ENCODE measurements at places on chromosomes 16 and 17.

GRCh38 chr17:33142705-33143299 lies 150.3 kb downstream of the ASIC2 start:
- DNase-seq, result peak; percentile 37

GRCh38 chr17:82670661-82671450 lies 22.6 kb upstream of the WDR45B start:
- DNase-seq, result no peak

- DNase-seq, result peak; percentile 71
These were observed 138.2 kb downstream of the CYLD start for GRCh38 chr16:50879873-50880695.

GRCh38 chr17:30396612-30397011 lies 17.9 kb downstream of the CPD start:
- DNase-seq, result no peak

- DNase-seq, result no peak
These were observed 572 bp downstream of the KSR1 start for GRCh38 chr17:27456681-27457359.

DNA sequence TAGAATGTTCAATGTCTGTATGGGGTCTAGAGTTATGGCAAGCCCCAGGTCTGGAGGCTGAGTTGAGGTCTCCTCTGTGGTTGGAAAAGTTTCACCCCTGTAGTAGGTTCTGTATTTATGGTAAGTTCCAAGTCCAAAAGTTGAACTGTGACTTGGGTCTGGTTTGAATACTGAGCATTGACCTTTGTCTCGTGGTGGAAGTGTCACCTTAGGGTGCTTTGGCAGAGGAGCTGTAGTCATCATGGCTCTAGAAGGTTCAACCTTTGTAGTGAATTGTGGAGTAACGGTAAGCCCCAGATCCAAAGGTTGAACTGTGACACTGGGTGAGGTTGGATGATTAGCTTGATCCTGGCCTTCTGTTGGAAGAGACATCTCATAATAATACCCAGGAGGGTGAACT lies 17.6 kb downstream of the RDM1 start:
- DNase-seq, result no peak

DNA sequence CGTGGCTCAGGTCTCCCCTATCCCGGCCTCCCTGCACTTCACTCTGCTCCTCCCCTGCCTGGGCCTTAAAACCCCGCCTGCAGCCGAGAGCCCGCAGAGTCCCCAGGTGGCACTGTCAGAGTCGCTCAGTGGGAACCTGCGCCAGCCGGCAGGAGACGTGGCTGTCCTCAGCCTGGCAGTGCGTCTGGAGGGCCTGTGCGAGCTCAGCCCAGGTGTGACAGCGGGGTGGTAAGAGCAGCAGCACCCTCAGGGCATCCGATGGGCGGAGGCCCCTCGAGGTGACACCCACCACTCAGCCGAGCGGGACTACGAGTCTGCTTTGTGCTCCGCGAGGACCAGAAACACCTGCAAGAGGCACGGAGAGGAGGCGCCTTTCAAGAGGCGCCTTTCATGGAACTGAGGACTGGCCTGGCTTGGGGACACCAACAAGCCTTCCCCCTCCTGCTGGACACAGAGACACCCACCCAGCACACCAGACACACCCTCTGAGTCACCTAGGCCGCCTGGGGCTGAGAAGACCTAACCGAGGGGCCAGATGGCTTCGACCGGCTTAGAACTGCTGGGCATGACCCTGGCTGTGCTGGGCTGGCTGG lies at the start of gene CLDN9:
CLDN9 (plus strand) TSS at position 96 of the 593 bp plus-strand sequence; CDS start at position 536, 440 bp downstream.
- DNase-seq, result no peak

DNA sequence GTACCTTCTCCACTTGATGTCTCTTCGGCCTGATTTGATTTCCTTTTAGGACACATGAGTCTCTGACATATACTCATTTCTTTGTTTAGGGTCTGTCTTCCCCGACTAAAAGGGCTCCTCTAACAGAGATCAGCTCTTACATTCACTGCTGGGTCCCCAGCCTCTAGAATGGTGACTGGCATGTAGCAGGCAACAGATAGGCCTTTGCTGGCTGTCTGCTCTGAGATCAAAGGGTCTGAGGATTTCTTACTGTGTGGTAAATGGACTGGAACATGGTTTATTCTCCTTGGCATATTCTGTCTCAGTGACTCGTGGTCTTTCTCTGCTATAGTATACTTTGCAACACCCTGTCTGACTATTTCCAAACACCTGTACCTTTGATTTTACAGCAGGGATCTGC lies 16.7 kb downstream of the DNAAF1 start:
- DNase-seq, result no peak

GRCh38 chr16:23712976-23713375 lies at the start of gene ERN2:
TSS of gene ERN2 (minus strand) at chr16:23713222. CDS start at chr16:23713187, 35 bp downstream.
- DNase-seq, result no peak

DNA sequence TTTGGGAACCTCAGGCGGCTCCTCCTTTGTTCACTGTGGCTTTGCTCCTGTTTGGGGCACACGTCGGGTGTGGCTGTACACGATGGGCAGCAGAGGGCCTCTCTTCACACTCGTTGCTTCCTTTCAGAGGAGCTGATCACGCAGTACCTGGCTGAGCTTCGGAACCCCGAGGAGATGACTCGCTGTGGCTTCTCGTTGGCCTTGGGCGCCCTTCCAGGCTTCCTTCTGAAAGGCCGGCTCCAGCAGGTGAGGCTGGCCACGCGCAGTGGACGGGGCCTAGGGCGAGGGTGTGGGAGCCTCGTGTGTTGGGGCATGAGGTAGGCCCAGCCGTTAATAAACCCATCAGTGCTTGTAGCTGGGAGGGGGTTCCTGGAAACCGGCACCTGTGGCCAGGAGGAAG lies 85.0 kb upstream of the ZNF750 start:
- peak; percentile 33 for DNase-seq

- no peak for DNase-seq
These were observed 120.8 kb downstream of the ABCA8 start for GRCh38 chr17:68834328-68834836.

GRCh38 chr17:8904201-8904600 lies 36.7 kb upstream of the PIK3R6 start:
- no peak for DNase-seq

- DNase-seq, result no peak
These were observed 49.6 kb downstream of the KCNJ12 start for GRCh38 chr17:21425736-21426135.

DNA sequence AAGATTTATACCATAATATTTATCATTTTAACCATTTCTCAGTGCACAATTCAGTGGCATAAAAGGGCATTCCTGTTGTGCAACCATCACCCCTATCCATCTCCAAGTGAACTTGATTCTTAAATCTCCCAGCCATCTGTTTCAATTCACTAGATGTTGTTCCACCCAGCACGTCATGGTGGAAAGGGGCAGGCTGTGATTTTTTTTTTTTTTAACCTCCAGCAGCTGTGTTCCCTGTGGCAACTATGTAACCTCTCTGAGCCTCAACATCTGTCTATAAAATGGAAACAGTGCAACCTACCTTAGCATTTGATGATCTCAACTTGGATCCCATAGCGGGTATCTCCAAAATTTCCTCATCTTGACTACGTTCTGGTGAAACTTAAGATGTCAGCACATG lies 604.5 kb downstream of the WWOX start:
- DNase-seq, result no peak

DNA sequence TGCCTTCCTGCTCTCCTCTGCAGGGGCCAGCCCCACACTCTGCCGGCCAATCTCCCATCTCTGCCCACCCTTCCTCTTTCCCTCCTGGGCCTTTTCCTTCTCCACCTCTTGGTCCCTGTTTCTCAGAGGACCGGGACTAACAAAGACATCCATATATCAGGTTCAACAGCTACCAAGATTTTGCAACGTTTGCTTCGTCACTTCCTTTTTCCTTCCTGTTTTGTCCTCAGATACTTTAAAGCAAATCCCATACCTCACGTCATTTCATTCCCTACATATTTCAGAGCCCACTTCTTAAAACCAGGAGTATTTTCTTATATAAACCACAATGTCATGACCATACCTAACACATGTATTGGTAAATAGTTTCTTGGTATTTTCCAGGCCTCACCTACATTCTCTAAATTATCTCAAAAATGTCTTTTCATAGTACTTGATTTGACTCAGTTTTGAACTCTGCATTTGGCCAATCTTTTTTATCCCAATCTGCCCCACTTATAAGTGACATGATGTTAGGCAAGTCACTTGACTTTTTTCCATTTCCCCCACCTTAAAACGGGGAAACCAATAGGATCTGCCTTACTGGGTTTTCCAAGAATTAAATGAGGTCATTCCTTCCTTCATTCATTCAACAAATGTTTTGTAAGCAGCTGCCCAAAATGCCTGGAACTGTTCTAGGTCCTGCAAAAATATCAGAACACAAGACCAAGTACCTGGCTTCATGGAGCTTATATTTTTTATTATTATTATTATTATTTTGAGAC lies 7.2 kb upstream of the USP10 start:
- peak; percentile 65 for DNase-seq
